NCI-H2081 treated with DMSO at 0.1 percent for 48 hours (cell line): ENCODE measurements at places on chromosomes 1 and 21.

DNA sequence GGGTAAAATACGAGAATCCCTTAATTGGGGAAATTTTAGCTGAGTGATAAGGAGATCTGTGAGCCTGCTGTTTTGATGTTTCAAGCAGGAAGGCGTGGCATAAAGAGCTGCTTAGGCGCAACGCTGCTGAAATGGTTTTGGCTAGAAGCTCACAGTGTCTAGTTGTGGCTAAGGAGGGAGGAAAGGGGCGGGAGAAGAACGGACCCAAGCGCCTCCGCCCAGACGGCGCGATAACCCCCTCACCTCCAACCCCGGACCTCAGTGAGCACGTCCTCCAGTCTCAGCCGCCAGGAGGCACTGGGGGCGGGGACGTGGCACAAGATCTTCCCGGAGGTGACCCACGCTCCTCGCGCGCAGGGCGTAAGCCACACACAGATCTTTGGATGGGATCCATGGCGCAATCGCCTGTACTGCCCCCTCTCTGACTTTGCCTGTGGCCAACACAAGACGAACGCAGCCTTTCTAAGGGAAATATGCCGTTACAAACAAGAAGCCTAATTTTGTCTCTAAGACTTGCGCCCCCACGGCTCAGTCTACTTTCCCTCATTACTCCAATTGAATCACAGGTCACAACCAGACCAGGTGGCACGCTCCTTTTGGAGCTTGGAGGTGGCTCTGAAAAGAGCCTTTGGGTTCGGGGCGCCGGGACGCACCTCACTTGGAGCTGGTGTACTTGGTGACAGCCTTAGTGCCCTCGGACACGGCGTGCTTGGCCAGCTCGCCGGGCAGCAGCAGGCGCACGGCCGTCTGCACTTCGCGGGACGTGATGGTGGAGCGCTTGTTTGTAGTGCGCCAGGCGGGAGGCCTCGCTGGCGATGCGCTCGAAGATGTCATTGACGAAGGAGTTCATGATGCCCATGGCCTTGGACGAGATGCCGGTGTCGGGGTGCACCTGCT is 23.4 kb upstream of the RNF187 start:
- DNase-seq = peak; percentile 9

GRCh38 chr1:25197982-25198662 is 34.2 kb downstream of the SYF2 start:
- DNase-seq = no peak

DNA sequence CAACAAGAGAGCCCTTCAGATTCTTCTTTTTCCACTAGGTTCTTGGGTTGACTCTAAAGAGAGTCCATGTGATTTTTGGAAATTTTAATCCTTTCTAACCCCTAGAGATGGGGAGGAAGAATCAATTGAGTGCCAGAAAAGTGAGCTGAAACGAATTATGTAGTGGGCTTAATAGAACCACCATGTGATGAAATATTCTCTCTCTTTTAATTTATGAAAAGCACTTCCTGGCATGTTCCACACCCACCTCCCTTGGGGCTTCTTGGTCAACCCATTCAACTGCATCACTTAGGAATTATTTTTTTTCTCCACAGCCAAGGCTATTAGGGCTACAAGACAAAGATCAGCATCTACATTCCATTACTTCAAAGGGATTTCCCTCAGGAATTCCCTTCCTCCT is 79.6 kb downstream of the ZC3H11B start:
- DNase-seq = no peak

DNA sequence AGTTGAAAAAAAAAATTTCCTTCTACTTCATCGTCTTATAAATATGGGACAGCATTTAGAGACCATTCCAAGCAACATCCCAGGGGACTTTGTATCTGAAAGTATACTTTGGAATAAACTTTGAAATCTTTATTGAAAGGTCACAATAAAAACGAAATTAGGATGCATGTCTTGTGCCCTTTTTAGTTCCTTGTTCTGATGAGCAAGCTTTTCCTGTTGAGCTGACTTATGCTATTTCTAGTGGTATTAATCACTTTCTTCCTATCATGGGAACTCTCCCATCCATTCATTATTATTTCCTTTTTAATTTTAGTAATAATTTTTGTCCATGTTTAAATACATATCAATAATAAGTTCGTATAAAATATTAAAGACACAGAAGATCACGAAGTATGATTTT is 4.0 kb upstream of the GBP2 start:
- no peak for DNase-seq
